ENCODE measurements at places on chromosomes 7 and 10.

GRCh38 chr10:25113191-25114035 is 61.4 kb upstream of the GPR158 start:
- peak; percentile 32 for DNase-seq

- DNase-seq = no peak
Measured at GRCh38 chr10:92970301-92971070, 90.1 kb upstream of the CYP26C1 start.

- DNase-seq = no peak
Measured at GRCh38 chr7:74535951-74536356, 82.2 kb downstream of the GTF2IRD1 start.

DNA sequence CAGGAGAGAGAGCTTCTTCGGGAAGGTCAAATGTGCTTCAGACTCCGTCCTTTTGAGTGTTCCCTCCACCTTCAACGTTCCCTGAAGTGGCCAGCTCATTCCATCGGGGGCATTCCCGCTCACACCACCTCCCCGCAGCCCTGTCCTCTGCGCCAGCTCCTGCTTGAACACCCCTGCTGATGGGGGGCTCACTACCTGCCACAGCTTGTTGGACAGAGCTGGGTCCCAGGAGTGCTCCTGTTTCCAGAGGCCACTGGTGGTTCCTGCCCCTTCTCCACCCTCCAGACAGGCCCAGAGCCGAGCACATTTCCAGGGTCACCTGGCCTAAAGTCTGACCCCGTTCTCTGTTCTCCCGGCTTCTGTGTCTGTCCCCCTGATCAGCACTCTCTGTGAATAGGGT is 67.4 kb downstream of the ELFN1 start:
- no peak for DNase-seq

DNA sequence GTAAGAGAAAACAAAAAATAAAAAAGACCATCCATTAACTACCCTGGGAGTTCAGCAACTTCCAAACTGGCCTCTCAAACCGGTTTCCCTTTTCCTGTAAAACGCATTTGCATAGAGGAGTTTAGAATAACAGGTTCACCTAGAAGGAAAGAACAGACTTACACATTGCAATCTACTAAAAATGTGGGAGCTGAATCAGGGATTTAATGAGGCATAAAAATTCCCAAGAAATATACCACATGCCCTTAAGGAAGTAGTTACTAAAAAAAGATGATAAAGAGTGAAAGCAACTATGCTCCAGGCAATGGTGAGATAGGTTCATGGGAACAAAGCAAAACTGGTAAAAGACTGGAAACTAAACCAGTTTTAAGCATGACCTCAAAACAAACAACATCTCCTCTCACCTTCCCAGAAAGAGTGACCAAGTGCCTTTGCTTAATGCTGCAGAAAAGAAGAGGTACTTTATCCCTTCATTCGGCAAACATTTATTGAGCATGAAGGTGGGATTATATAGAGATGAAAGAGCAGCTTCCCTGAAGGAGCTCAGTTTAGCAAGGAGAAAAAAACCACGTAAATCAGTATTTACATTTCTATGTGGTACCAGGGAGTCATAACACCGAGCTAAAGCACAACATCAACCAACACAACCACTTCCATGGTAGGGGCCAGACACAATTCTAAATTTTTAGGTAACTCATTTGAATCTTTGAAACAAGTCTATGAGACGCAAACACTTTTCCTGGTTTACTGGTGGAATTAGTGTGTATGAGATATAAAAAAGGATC is 152.8 kb downstream of the SGMS1 start:
- DNase-seq = no peak

Data from activated CD4-positive, alpha-beta T cell treated with anti-CD3 and anti-CD28 coated beads for 24 hours (primary cell).